ENCODE measurements at places on chromosomes 3 and 15.

DNA sequence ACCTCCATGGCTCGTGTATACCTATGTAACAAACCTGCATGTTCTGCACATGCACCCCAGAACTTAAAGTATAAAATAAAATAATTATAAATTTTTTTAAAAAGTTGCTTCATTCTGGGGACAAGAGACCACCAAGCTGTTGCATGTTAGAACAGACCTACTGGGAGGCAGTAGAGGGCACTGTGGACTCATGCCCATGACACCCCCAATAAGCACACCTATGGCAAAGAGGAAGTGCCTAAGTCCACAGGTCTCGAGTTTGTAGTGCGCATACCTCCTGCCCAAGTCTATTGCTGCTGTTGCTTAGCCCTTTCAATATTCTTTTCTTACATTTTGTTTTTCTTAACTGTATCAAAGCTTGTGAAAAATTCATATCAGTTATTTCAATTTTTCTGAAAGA lies 267.9 kb upstream of the THBS1 start:
- no peak for DNase-seq

DNA sequence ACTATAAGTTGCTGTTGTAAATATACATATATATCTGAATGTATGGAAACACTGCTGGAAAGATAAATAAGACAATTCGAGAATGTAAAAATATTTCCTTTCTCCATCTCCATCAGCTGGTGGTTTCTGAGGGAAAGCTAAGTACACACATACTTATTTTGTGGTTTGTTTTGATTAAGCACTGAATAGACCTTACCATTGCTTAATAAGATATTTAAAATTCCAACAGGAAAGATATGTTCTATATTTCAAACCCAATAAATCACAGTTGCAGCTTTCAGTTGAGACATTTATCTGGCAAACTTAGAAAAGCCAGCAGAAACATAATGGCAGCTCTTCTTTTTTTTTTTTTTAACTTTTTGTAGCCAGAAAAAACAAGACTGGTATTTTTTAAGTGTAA lies 160.4 kb downstream of the VGLL3 start:
- DNase-seq, result no peak

DNA sequence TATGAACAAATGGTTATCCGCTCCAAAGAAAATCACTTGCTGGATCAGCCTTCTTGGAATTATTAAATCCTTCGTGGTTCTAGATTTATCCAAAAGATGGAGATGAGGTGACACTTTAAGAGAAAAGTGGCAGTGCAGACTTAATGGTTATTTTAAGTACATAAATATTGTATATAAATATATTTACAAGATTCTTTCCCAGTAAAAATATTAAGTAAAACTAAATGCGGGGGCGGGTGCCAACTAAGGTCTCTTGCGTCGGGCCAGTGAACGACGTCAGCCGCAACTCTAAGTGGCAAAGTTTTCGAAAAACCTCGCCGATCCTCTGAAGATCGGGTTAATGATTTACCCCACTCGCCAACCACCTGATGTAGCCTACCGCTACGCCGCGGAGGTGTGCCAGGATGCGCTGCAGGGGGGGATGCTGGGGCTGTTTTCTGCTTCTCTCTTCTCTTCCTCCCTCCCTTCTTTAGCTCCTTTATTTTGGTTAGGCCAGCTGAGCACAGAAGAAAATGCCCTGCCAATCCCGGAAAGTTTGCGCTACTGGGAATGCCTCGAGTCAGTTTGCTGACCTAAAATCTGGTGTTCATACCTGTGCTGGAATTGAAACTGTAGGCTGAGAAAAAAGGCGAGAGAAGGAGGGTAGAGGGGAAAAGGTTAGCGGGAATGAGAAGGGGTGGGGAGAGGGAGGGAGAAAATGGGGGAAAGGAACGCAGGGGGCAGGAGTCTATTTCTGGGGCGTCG lies 7.6 kb upstream of the FOXB1 start:
- no peak for DNase-seq

- DNase-seq, result no peak
Observed at GRCh38 chr3:124149771-124150170, 157.8 kb upstream of the ROPN1 start.

DNA sequence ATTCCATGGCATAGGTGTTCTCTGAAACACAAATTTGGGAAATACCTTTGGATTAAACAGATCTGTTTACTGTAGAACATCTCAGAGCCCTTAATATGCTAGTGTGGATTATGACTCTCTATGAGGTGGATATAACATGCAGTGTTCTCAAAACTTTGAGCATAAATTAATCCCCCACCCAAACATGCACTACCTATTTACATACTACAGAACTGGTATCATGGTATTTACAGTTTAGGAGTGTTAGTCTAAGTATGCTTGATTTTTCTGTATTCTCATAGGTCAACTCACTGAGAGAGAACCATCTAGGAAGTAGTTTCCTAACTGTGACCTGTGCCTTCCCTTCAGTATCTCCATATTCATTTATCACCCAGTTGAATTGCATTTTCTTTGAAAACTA lies 30.9 kb upstream of the ZNF609 start:
- DNase-seq, result no peak

DNA sequence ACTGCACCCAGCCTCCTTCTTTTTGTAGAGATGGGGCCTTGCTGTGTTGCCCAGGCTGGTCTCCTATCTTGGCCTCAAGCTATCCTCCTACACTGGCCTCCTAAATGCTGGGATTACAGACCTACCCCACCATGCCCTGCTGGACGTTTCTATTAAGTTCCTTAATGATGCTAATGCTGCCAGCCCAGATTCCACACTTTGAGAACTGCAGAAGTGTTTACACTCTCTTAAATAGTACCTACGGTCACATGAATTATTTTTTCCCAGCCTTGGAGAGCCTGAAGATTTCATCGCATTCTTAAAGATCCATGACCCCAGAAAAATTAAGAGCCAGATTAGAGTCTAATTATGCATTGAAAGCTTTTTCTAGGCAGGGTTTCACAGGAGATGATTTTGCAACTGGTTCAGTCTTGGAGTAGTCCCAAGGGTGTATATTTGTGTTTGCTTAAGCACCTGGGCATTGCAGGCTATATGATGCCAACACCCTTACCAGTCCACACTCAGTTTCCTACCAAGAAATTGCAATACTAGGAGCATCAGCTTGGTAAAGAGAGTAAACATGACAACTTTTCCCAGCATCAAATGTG lies 36.6 kb downstream of the TM4SF4 start:
- DNase-seq, result no peak

- DNase-seq, result no peak
Observed at GRCh38 chr3:150414959-150415358, 6.9 kb downstream of the TSC22D2 start.

DNA sequence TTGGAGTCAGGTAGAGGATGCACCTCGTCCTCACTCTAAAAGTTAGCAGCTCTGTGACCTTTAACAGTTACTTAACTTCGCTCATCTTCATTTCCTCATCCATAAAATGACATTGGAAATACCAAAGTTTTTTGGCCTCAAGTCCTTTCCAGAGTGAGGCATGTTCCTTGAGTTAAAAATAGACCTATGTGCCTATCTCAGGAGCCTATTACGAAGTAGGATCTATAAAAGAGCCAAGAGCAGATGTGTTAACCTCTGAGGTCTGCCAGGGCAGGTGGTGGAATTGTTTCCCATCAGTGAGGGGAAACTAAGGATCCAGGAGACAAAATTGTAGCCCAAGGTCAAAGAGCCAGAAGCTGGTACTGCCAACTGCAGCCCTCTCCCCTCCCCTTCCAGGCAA lies 120.4 kb upstream of the EIF1B start:
- no peak for DNase-seq

DNA sequence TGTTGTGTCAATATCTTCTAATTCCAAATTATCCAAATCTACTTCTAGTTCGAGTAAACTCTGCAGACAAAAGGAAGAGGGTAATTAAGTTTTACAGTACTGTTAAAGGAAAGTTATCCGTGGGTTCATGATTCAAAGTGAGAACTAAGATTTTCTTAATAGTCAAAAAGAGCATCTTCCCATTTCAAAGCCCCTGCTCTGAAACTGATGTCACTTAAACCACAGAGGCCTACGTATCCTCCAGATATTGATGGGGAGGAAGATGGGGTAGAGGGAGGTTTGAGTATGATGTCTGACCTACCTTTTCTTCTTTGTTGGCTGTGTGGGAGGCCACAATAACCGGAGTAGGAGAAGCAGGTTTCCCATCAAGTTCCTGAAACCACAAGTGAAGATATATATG lies 14.1 kb downstream of the MRPS22 start:
- DNase-seq, result no peak

- DNase-seq, result no peak
Observed at GRCh38 chr3:9582332-9582731, 28.7 kb upstream of the LHFPL4 start.

GRCh38 chr3:15399970-15400369 lies 27.4 kb downstream of the METTL6 start:
- no peak for DNase-seq

DNA sequence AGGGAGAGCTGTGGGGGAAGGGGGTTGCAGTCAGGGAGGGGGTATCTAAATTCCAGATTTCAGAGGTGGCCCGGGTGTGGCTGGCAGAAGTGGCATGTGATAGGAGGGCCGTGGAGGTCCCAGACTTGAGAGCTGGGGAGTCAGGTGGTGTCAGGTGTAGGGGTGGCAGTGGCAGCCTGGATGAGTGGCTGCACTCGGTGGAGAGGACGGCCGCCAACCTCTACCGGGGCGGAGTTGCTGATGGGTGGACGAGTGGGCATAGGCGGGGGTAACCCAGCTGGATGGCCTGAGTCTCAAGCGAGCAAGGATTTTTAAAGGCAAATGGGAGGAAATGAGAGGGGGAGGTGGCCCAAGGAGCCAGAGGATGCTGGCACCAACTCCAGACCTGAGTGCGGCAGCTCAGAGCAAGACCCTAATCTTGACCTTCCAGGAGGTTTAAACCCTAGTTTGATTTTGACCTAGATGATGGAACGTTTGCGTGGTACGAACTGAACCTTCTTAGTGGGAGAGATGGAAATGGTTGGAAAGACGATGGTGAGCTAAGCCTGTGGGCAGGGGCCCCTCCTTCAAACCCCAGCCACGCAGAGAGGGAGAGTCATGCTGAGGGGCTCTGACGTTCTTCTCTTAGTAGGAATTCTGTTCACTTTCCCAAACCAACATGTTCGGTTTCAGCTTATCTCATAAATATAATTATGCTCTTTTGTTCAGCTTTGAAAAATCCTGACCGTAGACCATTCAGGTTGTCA lies 8.0 kb downstream of the TRAK1 start:
- DNase-seq, result no peak

DNA sequence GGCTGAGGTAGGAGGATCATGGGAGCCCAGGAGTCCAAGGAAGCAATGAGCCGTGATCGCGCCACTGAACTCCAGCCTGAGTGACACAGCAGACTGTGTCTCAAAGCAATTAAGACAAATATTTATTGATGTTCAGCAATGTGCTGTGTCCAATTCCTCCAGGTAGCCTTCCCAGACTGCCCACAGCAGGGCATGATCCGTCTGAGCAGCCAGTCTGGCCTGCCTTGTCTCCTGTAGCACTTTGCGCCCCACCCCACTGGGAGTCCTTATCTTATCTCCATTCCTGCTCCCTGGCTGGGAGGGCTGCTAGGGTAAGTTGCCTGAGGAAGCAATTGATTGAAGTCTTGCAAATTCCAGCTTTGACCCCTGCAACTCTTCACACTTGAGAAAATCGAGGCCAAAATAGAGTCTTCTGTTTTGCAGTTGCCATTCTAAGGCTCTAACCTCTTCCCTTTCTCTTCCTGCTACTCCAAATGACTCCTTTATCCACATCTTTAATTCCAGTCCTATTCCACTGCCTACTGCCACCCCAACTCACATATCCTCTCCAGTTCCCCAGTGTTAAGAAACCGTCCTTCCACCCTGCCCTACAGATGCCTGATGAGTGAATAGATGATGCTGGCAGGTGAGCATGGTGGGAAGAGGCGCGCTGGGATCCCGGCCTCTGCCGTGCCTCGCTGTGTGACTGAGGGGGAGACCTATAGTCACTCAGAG lies 26.9 kb upstream of the LCTL start:
- no peak for DNase-seq

DNA sequence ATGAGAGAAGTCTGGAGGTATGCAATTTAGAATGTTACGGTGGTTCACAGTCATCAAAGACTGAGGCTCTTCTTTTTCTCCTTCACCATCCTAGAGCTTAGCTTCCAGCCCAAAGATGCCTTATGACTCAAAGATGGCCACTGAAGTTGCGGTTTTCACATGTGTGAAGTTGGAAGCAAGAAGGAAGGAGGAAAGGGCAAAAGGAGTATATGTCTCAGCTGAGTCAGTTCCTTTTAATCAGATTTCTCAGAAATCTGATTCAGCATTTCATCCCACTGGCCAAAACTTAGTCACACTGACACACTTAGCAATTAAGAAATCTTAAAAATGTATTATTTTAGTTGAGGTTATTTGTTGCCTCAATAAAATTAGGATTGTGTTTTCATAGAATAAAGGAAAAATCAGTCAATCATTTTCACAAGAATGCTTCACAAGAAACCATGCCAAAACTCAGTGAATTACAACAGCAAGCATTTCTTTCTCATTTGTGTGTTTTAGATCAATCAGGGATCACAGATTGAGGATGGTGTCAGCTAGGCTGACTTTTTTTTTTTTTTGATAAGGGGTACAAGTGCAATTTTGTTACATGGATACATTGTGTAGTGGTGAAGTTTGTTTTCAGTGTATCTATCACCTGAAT lies 211.1 kb upstream of the GADL1 start:
- DNase-seq, result no peak
